NCI-H2081 treated with DMSO at 0.1 percent for 48 hours (cell line): ENCODE measurements at places on chromosomes 16 and 17.

DNA sequence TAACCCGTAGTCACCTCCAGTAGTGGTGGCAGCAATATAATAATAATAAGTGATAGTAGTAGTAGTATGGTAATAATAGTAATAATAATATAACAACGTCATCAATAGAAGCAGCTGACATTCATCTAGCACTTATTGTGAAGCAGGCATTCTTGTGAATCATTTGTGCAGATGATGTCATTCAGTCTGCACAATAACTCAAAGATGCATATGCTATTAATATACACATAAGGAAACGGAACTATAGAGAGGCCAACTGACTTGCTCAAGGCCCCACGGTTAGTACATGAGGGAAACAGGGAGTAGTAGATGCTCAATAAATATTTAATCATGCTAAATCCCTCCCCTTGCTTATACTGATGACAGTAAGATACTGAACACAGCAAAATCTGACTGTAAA lies 35.4 kb upstream of the GAN start:
- no peak for DNase-seq

DNA sequence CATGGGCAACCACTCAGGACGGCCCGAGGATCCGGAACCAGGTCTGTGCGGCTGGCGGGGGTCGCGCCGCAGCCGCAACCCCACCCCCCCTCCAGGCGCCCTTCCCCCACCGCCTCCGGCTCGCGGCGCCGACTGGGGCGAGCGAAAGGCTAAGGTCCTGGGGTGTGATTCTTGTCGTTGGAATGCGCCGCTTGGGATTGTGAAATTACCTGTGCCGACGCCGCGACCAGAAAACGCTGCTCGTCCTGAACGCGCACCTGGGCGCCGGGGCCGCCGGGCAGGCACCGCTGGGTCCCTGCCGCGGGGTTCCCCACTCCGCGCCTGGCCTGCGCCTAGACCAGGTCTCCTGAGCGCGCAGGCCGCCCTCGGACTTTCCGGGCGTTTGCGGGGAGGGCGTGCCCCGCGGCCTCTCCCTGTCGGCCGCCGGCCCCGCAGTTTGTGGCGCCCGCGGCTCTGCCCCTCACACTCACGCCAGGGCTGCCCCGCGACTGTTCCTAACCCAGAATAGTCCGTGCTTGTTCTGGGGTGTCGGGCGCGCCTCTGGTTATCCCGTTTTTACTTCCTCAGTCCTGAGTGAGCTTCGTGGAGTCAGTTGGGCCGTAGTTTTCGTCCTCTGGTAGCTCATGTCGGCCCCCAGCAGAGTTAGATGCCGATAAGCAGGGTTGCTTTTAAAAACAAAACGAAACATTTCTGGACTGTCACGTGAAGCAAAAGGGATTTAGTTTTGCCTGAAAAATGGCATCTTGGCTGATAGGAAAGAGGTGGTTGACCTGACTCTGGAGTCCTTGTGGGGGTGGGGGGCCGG lies 147.2 kb downstream of the SPECC1 start:
- no peak for DNase-seq

DNA sequence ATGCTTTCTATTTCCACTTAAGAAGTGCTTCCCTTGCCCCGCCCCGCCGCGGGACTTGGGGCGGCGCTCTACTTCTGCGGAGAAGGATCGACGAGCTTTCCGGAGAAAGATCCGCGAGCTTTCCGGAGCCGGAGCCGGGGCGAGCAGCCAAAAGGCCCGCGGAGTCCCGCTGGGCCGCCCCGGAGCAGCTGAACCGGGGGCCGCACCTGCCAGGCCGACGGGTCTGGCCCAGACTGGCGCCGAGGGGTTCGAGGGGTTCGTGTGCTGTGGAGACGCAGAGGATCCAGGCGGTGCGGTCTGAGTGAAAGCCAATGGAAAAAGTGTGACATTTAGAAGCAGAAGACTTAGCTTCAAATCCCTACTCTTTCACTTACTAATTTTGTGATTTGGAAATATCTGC lies 50.8 kb downstream of the TBC1D26 start:
- no peak for DNase-seq

DNA sequence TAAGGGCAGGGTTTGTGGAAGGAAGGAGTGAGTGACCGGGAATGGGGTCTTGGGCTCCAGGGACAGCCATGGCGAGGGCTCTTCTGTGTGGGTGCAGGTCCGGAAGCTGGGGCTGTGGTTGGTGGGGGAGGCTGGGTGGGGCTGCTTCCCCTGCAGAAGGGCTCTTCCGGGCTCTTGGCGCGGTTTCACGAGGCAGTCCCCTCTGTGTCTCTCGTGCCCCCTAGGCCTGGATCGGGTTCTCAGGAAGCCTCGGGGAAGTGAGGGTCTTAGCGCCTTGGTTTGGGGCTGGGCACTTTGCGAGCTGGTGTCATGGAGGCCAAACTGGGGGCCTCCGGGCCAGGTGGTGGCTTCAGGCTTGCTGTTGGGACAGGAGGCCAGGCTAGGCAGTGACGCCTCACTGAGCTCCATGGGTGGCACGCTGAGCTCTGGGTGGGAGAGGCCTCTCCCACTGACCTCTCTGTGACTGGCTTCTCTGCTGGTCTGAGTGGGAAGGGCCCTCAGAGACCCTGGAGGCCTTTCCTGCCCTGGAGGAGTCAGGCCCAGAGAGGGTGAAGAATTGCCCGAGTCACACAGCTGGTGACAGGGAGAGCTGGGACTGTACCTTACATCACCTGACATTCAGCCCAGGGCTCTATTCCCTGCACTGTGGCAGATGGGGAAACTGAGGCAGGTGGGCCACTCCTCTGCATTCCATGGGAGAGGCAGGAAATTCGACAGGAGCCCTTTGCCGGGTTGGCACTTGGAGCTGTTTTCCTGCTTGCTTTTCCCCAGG lies 8.2 kb downstream of the ADCY7 start:
- no peak for DNase-seq

DNA sequence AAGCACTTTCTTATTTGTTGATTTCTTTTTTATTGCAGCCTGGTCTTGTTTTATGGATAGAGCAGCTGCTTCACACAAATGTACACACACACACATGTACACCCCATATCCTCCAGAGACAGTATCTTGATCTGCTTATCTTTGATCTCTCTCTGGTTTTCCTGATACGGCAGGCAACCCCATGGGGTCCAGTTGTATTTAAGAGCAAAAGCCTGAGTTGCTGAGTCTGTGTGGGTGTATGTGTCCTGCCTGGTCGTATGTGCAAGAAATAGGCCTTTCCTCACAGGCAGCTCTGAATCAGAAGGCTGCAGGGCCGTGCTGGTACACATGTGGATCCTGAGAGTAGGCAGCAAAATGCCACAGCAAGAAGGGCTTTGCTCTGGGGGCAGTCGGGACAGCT lies 14.6 kb upstream of the LGALS9 start:
- no peak for DNase-seq

GRCh38 chr16:22736791-22737190 lies 77.2 kb upstream of the HS3ST2 start:
- no peak for DNase-seq

DNA sequence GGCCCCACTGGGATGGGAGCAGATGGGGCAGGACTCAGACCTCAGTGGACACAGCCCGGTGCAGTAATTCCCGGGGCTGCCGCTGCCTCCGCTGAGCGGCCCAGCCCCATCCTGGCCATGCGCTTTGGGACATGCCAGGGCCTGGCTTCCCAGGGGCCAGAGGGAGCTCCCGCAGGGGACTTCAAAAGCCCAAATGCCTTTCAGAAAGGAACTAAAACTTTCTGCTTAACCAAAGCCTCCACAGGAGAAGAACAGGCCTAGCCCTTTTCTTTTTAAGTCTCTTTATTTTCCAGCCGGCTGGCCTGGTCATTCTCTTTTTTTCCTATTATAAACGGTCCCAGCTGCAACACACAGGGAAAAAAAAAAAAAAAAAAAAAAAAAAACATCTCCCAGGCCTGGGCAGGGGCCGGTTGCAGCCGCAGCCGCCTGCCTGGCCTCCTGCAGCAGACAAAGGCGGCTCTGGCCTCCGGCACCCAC lies 10.7 kb upstream of the ZNF423 start:
- no peak for DNase-seq

DNA sequence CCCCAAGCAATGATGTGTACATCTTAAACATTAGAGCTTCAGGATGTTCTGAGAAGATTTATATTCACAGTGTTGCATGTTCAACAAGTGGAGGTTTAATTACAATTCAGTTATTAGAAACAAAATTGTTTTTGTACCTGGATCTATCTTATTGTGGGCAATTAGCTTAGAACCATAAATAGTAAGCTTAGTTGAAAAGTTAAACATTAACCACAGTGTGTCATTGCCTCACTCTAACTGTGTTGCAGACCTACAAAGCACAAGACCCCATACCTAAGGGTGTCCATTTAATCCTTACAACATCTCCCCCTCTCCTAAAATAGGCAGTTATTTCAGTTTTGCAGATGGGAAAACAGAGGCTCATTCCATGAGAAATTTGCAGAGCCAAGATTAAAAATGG lies 632.0 kb upstream of the SOX9 start:
- DNase-seq, result no peak

DNA sequence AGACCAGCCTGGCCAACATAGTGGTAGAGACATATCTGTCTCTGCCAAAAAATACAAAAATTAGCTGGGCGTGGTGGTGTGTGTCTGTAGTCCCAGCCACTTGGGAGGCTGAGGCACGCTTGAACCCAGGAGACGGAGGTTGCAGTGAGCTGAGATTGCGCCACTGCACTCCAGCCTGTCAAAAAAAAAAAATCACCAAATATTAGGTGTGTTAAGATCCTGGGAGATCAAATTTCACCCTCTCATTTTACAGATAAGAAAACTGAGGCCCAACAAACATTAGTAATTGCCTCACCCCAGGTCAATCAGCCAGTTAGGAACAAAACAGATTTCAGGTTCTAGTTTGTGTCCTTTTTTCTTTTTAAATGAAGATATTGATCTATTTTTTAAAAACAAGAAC lies 116.7 kb downstream of the MSI2 start:
- no peak for DNase-seq

GRCh38 chr17:35132099-35132498 lies 10.0 kb downstream of the NLE1 start:
- no peak for DNase-seq

- no peak for DNase-seq
Measured at GRCh38 chr17:76049836-76050537, 22.3 kb downstream of the SRP68 start.

- no peak for DNase-seq
Measured at GRCh38 chr17:11493936-11494335, 104.3 kb upstream of the DNAH9 start.

- no peak for DNase-seq
Measured at GRCh38 chr16:15952265-15952711, 2.9 kb downstream of the ABCC1 start.

DNA sequence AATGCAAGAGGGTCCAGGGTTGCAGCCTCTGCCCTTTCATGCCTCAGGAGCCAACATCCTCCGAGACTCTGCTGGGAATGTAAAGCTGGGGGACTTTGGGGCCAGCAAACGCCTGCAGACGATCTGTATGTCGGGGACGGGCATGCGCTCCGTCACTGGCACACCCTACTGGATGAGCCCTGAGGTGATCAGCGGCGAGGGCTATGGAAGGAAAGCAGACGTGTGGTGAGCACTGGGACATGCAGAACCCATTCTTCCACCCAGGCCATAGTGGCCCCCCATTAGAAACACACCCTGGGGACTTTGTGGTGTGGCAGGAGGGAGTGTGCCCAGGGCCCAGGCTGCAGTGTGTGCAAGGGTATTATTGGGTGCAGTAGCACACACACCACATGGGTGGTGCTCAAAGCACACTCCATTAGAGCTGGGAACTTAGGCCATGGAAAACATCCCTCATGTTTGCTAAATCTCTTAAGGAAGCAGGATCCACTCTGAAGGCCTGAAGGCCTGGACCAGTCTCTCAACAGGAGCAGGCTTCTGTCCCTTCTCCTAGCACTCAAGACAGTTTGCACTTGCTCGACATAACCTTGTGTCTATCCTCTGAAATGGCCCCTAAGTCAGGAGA lies 7.6 kb downstream of the LIMD2 start:
- no peak for DNase-seq

- no peak for DNase-seq
Measured at GRCh38 chr17:20279631-20280030, 187.7 kb downstream of the LGALS9B start.

DNA sequence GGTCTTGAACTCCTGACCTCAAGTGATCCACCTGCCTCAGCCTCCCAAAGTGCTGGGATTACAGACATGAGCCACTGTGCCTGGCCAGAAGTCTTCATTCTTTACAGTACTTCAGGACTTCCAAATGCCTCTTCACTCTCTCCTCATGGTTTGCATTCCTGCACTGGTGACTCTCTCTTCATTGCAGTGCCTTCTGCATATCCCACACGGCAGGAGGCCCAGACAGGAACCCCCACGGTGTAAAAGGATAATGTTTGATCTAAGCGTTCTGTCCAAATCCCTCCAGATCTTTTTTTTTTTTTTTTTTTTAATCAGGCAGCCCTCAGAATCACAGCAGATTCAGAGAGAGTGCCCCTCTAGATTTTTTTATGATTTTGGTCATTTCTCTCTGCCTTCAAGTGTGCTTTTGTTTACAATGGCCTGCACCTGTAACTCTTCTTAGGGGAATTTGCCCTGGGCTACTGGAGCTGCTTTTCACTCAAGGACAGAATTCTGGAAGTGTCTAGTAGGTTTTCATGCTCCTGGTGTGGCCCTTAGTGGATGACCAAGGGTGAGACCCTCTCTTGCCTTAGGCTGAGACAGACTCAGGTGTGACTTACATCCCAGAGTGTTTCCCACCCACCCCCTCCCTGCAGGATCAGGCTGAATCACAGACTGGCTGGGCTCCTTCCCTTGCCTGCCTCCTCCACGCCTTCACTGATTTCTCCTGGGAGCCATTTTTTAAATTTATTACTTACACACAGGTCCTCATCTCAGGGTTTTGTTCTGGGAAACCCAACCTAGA lies 19.8 kb upstream of the NF1 start:
- no peak for DNase-seq

GRCh38 chr17:57138956-57139576 lies 54.0 kb downstream of the AKAP1 start:
- DNase-seq, result no peak

DNA sequence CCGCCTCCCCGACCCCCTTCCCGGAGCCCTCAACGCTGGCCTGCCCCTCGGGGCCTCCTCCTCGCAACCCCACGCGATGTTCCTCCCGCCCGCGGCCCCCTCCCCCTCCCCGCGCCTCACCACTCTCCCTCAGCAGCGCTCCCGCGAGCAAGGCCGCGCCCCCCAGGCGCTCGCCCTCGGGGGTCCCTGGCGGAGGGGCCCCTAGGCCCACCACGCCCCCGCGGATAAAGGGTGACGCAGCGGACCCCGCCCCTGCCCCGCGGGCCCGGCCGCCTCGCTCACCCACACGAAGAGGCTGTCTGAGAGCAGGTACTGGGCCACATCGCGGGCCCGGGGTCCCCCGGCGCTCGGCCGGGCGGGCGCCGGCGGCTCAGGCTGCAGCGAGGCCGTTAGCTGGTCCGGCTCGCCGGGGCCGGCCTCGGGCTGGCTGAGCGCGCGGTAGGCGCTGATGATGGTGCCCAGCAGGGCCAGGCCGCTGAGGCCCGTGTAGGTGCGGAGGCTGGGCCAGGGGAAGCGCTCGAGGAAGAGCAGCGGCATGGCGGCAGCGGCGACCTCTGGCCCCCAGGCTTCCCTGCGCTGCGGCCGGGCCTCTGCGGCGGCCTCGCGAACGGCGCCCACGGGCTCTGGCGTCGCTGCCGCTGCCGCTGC lies 430 bp downstream of the AMFR start:
- no peak for DNase-seq

- DNase-seq, result no peak
Measured at GRCh38 chr16:86294535-86295196, 215.7 kb upstream of the FOXF1 start.
